ENCODE measurements at places on chromosomes 3 and 15.

DNA sequence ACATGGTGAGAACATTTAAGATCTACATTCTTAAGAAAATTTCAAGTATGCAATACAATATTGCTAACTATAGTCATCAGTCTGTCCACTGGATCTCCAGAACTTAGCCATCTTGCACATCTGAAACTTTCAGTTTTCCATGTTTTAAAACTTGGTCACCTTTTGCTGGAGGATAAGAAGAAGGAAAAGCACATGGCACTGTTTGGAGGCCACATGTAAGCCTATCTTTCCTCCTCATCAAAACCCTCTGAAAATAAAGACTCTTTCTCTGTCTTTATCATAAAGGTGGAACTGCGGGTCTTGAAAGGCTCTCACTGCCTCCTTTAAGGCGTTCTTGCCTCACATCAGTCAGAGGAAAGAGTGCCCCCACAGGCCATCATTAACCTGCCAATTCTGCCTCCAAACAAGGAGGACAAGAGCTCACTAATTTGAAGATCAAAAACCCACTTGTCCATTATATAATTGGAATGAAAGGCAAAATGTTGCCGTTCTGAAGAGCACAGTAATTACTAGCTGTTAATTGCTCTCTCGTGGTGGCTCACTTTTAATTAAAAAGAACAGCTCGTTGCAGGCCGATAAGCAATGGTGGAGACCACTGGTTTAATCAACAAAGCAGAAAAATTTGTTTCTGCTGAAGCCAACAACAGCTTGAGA is 157.8 kb downstream of the MECOM start:
- DNase-seq: no peak

DNA sequence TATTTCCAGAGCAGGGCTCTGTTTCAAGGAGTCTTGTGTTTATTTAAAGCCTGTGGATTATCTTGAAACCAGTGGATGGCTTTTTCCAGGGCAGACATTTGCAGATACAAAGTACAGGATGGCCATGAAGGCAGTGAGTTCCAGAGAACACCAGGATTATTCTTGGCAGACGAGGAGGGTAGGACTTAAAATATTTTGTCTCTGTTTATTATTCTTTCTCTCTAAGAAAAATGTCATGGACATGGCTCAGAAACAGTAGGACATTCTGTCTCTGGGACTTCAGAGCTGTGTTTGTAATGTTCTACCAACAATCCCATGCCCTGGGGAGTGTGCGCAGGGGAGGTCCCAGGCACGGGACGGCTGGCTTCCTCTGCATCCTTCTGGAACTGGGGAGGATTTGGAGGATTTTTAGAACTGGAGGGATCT is 125.9 kb downstream of the ATP10A start:
- no peak for DNase-seq

GRCh38 chr15:58710701-58711100 is 38.8 kb downstream of the ADAM10 start:
- no peak for DNase-seq

DNA sequence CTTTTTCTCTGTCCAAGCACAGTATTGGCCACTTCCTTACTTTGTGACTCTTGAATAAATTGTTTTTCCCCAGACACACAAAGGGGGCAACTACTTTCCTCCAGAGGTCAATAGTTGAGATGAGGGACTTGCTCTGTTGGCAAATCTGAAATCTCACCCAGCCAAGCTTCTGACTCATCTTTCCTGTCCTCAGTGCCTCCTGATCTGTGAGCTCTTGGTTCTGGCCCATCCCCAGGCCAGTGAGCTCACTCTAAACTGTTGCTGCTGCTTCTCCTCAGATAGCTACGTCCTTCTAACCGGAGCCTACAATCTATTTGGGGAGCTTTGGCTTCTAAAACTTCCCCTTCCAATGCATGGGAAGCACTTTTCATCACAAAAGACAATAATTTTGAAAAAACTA is 50.0 kb upstream of the NMD3 start:
- no peak for DNase-seq

- DNase-seq: no peak
Observed at GRCh38 chr3:167467848-167468611, 5.8 kb downstream of the SERPINI2 start.

GRCh38 chr15:55846116-55846707 is 103.3 kb upstream of the PRTG start:
- peak; percentile 11 for DNase-seq

- DNase-seq: no peak
Observed at GRCh38 chr3:62051506-62051905, 321.8 kb downstream of the FEZF2 start.

GRCh38 chr3:61996366-61996765 is 377.0 kb downstream of the FEZF2 start:
- no peak for DNase-seq

GRCh38 chr3:172692751-172693338 is 18.0 kb downstream of the NCEH1 start:
- no peak for DNase-seq

DNA sequence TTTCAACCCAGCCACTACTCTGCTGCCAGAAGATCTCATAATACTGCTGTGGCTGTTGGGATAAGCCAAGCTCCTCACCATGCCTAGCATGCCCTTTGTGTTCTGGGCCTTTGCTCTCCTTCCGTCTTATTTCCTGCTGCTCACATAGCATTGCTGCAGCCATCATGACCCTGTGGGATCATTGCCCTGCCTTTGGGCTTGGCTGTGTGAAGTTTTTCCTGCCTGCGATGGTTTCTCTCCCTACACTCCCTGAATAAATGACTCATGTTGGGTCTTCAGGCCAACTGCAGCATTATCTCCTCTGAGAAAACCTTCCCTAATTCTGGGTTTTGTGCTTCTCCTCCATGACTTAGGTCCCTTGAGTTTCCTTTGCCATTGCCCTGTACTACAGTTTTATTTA is 20.8 kb upstream of the TRA2B start:
- no peak for DNase-seq

- DNase-seq: no peak
Observed at GRCh38 chr15:28273468-28273867, 48.5 kb downstream of the HERC2 start.

DNA sequence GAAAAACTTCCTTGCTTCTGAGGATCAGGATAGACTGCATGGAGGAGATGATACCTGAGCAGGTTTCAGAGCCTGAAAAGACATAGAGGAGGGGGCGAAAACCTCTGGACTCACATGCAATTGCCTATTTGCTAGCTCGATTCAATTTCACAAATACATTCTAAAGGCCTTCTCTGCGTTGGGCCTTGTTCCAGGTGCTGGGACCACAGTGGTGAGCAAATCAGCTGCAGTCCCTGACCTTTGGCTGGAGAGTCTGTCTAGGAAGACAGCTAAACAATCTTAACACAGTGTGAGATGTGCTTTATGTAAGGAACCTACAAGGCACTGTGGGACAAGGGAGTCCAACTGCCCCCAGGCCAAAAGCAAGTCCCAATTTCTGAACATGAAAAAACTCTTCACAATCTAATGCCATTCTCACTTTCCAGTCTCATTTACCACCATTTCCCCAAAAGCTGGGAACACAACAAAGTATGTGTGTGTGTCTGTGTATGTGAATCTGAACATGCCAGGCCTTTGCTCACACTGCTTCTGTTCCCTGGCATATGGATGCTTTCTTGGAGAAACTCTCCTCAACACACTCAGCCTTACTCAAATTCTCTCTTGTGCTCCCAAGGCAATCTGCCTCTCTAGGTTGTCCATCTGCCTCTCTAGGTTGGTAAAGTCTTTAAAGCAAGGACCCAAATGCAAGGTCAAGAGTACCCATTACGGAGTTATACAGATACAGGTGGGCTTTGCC is 2.1 kb upstream of the PCCB start:
- no peak for DNase-seq

GRCh38 chr3:2992534-2992933 is 117.6 kb downstream of the IL5RA start:
- DNase-seq: no peak

- DNase-seq: no peak
Observed at GRCh38 chr3:173584838-173585831, 187.6 kb downstream of the NLGN1 start.

DNA sequence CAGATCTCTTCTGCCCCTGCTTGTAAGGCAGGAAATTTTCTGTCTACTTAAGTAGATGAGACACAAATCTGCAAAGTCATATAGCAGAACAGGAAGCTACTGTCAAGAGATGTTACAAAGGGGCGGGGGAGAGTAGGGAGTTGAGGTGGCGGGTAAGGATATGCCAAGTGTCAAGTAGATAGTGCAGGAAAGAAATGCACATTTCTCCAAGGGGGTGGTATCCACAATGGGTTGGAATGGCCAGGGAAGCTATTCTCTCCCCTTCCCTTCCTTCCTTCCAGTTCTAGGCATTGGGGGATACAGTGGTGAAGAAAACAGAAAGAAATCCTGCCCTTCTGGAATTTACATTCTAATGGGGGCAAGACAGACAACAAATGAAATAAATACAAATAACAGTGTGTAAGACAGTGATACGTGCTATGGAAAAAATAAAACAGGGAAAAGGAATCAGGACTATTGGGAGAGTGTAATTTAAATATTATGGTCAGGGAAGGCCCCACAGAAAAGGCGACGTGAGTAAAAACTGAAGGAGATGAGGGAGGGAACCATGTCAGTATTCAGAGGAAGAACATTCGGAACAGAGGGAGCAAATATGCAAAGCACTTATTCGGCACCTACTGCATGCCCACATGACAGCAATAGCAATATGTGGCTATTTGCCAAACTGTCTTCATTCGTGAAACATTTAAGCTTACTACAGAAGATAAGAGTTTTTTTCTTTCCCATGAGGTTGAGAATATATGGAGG is 42.8 kb upstream of the RNU6-1 start:
- DNase-seq: no peak

DNA sequence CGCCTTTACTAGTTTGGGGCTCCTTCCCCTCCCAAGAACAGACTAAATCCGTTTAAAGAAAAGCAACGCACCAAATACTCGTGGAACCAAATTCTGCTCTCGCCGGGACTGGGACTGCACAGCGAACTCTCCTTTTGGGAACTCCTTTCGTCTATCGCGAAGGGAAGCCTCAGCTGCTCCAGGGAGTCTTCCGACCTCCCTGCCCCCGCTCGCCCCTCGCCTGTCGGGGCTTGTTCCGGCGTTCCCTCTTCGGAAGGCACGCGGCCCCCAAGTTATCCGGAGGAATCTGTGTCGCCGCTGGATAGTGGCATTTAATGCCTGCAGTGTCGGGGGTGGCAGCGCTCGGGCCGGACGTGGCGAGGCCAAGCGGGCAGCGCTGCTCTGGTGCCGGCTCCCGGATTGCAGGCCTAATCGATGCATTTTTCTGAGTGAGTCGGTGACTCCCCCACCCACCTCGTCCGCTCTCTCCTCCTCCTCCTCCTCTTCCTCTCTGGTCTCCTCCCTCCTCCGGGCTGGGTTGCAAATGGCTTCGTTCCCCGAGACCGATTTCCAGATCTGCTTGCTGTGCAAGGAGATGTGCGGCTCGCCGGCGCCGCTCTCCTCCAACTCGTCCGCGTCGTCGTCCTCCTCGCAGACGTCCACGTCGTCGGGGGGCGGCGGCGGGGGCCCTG is at the start of gene TRIM71:
TRIM71 (plus strand) TSS at position 440 of the 671 bp plus-strand sequence; CDS start at position 524, 84 bp downstream.
- no peak for DNase-seq

DNA sequence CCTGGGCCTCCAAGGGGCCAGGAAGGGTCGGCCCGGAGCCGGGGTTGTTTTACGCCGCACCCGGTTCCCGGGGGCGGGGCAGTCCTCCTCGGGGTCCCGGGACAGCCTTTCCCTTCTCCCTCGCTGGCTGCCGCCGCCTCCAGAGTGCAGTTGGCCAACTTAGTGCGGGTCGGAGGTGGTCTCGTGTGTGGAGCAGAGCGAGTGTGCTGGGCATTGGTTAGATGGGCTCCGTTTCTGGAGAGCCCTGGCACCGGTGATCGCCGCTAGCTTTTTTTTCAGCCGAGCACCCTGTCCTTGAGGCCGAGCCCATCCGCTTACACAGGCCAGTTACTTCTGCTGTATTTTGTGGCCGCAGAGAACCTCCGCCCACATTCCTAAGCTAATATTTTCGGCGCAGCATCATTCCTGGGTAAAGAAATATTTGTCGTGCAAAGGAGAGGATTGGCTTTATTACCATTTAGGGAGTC is 585 bp downstream of the KIF23 start:
- no peak for DNase-seq

DNA sequence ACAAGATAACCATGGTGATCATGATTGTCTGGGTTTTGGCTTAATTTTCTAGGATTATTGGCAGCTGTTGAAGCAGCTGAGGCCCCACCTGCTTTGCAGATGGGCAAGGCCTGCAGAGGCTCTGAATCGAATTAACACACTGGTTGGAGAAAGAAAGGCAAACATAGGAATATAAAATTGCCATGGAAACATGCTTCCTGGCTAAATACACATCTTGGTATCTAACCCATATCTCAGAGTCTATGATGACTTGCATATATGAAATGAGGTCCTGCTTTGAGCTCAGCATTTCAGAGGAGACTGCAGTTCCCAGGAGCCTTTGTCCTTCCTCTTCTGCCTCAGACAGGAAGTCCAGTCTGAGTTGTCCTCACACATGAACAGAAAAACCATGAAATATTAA is 24.3 kb upstream of the SV2B start:
- DNase-seq: no peak

DNA sequence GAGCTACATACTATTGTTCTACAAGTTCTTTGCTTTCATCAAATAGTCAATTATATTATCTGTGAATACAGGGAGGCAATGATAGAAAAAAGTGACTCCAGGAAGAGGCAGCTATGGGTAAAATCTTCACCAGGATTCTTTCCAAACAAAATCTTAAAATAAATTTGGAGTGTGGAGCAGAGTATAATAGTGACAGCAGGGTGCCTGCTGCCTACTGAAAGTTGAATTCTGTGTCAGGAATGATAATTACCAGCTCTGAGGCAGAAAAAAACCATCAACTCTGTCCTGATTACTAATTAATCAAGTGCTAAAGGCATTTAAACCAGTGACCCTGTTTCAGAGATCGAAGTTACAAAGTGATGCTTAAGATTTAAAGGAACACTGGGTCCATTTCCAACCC is 148.0 kb downstream of the DIPK2A start:
- no peak for DNase-seq

GRCh38 chr15:27731776-27732175 is 367.3 kb downstream of the OCA2 start:
- DNase-seq: no peak

DNA sequence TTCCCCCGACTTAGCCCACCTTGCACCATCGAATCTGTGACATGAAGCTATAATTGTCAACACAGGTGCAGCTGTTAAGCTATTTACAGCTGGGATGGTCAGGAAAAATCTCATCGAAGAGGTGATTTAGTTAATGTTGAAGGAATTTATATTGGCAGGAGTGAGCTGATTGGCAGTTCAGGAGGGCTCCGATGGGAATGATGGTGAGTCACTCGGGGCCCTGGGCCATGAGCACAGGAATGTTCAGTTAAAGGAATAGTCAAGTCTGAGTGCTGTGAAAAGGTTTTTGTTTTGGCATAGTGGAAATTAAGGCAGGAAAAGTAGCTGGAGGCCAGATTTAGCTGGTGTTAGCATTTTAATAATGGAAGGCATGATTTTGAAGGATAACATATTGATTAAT is 95.7 kb downstream of the OXSM start:
- no peak for DNase-seq

GRCh38 chr3:126028096-126028495 is 55.8 kb downstream of the SLC41A3 start:
- DNase-seq: no peak

DNA sequence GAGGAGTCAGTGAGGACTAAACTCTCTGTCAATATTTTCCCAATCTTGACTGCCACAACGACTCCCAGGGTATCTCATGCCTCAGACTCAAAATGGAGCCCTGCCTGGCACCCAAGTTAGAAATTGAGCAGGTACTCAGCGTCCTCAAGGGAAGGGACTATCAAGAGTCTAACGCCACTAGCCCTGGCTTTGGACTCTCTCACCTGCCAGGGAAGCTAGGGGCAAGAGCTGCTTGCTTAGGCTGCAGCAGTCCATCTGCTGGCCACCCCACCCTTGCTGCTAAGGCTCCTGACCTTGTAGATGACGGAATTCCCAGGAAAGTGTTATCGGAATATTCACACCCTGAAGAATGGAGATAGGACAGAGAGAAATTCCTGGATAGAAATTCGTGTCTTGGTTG is 33.0 kb downstream of the ZIC4 start:
- no peak for DNase-seq

All from activated CD4-positive, CD25-positive, alpha-beta regulatory T cell treated with anti-CD3 and anti-CD28 coated beads, Interleukin-2, amount 50 U/mL, for 16 hours (primary cell).